ENCODE measurements at places on chromosomes 12 and 14.

DNA sequence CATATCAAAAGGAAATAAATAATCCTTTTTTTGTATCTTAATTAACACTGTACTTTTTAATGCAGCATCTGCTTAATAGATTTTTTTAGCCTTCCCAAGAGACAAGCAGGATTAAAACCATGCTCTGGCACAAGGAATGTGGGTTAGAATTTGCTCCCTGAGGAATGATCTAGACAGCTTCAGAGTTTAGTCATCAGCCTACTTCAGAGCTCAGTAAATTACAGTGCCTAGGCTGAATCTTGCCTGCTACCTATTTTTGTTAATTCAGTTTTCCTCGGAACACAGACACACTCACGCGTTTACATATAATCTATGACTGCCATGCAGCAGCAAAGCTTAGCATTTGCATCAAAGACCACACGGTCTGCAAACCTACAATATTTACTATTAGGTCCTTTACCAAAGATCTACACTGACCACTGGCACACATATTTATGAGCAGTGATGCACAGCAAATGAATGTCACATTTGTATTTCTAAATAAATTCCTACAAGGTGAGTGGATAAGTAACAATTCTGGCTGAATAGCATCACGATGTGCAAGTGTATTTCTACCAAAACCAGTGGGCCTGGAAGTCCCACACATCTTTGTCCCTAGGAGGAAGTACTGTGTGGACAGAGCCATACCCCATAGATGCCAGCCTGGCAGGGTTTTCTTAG, 309.8 kb upstream of the TMEM132C start:
- no peak for DNase-seq

- no peak for DNase-seq
These were observed 109.2 kb upstream of the EGLN3 start for GRCh38 chr14:34059925-34060650.

GRCh38 chr14:64114166-64114565, 180.0 kb downstream of the ESR2 start:
- DNase-seq = no peak

GRCh38 chr14:69996216-69996615, 117.0 kb downstream of the SMOC1 start:
- no peak for DNase-seq

DNA sequence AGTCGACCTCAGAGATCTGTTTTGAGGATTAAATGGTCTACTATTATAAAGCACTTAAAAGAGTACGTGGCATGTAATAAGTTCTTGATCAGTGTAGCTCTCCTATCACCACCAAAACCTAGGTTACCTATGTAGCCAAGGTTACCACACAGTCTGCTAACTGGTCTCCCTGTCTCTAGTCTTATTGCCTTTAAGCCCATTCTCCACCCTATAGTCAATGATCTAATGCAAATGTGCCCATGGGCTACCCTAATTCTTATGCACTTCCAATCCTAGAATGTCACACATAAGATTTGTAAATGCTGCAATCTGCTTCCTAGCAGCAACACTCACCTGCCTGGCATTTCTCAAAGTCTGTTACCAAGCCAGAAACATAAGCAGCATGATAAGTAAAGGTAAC, 44.9 kb downstream of the C2CD5 start:
- no peak for DNase-seq

GRCh38 chr14:61615743-61616523, 79.4 kb upstream of the HIF1A start:
- DNase-seq = no peak

DNA sequence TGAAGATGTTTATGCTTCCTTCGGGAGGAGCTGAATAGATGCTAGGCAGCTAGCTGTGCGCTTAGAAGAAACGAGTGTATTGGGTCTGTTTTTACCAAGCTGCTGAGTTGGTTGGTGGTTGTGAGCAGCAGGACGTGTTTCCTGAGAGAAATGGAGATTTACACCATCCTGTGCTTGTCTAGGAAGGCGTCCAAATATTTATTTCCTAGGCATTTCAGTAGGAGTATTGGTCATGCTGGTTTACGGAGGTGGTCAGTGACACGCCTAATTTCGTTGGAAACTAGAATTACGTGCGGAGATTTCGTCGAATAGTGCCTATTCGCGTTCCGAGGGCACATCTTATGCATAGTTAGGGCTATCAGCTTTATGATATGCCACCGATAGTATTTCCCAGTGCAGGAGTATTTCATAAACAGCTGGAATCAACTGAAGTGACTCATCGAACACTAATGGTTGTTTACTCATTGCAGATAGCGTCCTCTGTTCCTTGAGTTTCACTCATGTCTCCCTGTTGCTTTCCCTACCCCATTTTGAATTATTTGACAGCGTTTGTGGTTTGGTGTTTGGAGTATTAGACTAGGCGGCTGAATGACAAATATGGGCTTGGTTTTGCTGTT, 780 bp downstream of the TBC1D15 start:
- DNase-seq = no peak

- DNase-seq = no peak
These were observed 11.4 kb upstream of the AACS start for GRCh38 chr12:125053821-125054220.

Measured in NCI-H1048 (cell line).